ENCODE measurements at places on chromosomes 6 and 20. TPM values are rescaled to one million over a fixed set of nuclear protein-coding genes. Genes with fewer than 3 reads are reported as not detected.
A peak's percentile ranks its signal among the peaks of the same experiment; 100 is the strongest.

DNA sequence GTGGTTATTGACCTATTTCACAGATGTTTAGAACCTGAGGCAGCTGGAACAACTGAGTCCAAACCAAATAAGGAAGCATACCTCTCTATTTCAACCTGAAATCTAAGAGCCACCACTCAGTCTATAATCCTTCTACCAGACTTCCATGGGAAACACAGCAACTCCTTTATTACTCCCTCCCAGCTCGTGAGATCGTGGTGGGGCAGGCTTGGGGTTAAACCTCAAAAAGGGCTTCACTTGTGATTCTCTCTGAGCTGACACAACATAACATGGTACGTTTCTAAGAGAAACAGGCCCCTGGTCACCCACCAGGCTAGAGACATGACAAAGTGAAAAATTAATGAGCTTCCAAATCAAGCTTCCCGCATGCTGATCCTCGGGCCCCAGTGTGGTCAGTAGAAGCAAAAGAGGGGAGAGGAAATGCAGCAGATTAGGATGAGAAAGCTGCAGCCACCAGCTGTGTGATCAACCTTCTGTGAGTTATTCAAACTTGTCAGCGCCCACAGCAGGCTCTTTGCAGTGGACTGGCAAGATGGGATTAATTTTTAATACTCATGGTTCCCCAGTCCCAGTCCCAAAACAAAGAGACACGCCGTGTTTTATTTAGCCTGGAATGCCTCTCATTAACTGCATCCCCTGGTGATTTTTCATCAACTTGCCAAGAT, 9.3 kb downstream of the PKHD1 start:
- no peak for DNase-seq

GRCh38 chr6:41647061-41647511, 8.8 kb downstream of the MDFI start:
- DNase-seq = no peak

DNA sequence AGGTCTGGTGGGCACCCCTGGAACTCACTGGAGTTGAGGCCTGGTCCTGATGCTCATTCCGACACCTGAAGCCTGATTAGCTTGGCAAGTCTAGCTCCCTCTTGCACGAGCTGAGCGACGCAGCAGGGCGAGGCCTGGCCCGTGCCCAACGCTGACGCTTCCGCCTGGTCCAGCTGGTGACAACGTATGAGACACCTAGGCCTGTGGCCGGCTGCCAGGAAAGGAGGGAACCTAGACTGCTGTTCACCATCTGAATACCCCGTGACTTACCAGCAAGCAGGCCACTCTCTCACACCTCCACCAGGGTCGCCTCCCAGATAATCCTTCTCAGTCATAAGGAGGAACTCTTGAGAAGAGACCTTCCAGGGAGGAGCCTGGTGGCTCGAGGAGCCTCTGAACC, 24.5 kb downstream of the YTHDF1 start:
- DNase-seq = no peak

The PLEKHG1 gene
- 26.3 TPM for total RNA-seq

The RCAN2 gene
- not detected for total RNA-seq

DNA sequence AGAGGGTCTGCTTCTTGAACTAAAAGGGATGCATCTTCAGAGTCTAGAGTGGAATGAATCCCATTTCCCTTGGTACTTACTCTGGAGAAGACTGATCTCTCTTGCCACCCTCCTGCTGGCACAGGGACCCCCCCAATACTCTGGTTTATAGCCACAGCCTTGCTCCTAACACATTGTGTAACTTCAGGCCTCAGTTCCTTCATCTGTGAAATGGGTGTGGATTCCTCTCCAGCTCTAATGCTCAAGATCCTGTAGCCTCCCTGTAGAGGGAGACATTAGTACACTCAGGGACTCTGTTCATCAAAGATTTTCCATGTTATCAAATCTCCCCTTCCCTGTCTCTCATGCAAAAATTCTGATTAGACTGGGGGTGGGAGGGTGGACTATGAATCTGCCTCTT, 315.7 kb upstream of the MOCS1 start:
- no peak for DNase-seq

GRCh38 chr6:123380257-123380656, 256.5 kb downstream of the TRDN start:
- peak; percentile 6 for DNase-seq

The PHACTR1 gene
- total RNA-seq = 15.4 TPM

- no peak for DNase-seq
These were observed 114.7 kb downstream of the TNFAIP3 start for GRCh38 chr6:137981758-137982157.

DNA sequence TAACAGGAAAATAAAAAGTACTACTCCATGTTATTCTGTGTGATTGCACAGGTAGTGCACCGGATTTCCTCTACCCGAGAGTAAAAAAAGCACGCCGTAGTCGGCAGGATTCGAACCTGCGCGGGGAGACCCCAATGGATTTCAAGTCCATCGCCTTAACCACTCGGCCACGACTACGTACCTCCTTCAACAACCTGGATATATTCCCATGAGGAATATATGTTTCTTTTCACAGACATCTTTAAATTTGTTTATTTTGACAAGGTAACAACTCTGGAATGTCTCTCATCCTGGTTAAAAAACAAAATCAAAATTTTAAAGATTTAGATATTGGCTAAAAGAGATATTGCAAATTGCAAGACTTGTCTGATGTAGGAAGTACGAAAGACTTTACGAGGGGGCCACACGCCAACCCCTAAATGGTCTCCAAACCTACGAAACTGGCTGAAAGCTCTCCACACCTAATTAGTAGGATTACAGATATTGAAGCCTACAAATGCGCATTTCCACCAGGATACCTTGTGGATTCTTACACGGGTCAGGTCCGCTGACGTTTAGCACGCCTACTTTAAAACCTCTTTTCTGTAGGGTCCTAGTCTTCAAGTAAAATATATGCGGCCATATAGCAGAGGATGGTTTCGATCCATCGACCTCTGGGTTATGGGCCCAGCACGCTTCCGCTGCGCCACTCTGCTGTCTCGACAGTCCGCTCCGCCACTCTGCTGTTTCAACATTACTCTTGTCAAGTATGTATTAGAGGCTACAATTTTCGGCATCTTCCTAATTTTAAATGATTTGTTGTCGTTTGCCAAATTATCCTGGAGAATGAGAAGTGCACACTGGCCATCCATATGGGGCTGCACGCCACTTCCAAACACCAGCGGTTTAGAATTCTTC, 52.2 kb upstream of the BTN3A2 start:
- DNase-seq = peak; percentile 80

DNA sequence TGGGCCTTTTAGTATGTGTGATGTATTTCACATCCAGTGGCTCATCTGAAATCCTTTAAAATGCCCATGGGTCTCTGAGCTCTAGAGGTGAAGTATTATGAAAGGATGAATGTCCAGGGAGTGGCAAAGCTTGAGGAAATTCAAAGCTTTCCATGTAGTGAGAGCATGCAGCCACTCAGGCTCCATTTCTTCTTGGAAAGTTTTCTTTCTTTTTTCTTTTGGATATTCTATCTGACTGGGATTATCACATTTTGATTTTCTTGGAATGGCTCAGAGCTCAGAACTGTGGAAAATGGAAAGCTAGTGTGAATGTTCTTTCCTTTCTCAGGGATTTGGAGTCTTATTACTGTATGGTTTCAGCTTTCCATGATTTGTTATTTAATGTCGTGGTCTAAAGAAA, 397.4 kb downstream of the CD109 start:
- no peak for DNase-seq

DNA sequence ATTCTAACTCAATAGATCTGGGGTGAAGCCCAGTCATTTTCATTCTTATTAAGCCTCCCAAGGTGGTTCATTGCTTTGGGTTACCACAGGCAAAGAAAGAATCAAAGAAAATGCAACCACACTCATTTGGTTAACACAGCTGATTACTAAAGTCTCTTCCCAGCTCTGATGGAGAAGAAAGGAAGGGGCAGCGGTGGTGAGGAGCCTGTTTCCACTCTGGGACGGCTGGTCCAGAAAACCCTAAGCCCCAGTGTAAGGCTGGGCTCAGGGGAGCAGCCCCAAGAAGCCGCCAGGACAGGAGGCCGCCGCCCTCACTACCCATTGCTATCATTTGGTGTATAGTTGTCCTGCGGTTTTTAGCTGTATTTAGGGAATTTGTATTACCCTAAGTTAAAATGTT, 226.9 kb downstream of the CD83 start:
- DNase-seq = no peak

- no peak for DNase-seq
These were observed 12.0 kb downstream of the RTN4IP1 start for GRCh38 chr6:106617302-106617701.

DNA sequence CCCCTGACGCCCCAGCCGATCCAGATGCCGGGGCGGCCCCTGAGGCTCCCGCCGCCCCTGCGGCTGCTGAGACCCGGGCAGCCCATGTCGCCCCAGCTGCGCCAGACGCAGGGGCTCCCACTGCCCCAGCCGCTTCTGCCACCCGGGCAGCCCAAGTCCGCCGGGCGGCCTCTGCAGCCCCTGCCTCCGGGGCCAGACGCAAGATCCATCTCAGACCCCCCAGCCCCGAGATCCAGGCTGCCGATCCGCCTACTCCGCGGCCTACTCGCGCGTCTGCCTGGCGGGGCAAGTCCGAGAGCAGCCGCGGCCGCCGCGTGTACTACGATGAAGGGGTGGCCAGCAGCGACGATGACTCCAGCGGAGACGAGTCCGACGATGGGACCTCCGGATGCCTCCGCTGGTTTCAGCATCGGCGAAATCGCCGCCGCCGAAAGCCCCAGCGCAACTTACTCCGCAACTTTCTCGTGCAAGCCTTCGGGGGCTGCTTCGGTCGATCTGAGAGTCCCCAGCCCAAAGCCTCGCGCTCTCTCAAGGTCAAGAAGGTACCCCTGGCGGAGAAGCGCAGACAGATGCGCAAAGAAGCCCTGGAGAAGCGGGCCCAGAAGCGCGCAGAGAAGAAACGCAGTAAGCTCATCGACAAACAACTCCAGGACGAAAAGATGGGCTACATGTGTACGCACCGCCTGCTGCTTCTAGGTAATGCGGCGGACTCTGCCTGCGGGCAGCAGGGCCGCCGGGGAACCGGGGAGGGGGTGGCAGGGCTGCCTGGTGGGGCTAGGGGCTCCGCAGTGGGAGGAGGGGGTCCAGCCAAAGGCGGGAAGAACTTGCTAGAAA, 2.3 kb downstream of the GNAS start:
- no peak for DNase-seq

GRCh38 chr6:41747256-41748101, at the start of gene PGC:
Gene PGC, minus strand, starts transcription at chr6:41747397. Its CDS starts 63 bp downstream, at chr6:41747334.
- DNase-seq = no peak

DNA sequence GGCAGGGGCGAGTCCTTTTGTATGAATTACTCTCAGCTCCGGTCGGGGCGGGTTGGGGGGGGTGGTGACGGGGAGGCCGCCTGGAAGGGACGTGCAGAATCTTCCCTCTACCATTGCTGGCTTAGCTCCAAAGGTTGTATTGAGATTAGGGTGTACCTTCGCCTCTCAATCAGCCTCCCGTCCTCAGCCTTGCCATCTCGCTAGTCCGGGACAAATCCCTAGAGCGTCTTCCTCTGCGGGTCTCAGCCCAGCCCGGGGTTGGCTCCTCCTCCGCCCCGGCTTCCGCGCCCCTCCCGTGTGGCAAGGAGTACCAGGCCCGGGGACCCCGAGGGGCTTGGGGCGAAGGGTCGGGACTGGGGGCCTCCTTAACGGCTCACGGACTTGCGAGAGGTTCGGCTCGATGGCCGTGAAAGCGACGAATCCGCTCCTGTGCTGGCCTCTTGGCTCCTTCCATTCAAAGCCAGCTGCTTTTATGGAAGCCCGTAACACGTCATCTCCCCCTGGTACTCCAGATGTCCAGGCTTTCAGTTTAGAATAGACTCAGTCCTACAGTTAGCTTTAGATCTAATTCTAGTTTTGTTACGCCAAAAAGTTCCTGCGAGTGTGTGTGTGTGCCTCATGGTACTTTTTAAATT, 636 bp upstream of the EEF1A1 start:
- no peak for DNase-seq

DNA sequence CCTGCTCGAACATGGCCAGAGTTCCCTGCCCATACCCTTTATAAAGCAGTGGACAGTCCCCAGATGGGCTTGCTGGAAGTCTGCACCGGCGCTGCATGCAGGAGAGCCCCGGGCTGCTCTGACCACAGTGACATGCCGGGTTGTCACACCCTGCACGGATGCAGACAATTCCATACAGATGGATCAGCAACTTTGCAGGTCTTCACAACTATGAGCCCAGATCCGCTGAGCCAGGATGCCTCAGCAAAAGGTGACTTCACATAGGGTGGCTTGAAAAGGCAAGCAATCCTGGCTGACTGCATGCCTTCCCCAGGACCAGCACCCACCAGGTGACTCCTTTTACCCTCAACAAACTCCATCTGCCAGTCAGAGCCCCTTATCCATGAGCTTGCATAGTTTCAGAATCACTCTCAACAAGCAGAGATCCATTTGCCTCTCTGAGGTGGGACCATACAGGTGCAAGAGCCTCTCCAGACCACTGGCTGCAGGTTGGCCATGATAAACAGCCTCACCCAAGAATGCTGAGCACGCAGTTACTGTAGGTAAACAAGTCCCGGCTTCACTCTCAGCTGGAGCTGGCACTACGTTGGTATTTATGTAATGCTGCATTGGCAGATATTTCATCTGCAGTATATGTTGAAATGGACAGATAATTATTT, 183.0 kb upstream of the QKI start:
- no peak for DNase-seq

- DNase-seq = peak; percentile 54
These were observed 59.8 kb downstream of the IGF2R start for GRCh38 chr6:160028487-160029275.

The FOXA2 gene
- not detected for total RNA-seq

DNA sequence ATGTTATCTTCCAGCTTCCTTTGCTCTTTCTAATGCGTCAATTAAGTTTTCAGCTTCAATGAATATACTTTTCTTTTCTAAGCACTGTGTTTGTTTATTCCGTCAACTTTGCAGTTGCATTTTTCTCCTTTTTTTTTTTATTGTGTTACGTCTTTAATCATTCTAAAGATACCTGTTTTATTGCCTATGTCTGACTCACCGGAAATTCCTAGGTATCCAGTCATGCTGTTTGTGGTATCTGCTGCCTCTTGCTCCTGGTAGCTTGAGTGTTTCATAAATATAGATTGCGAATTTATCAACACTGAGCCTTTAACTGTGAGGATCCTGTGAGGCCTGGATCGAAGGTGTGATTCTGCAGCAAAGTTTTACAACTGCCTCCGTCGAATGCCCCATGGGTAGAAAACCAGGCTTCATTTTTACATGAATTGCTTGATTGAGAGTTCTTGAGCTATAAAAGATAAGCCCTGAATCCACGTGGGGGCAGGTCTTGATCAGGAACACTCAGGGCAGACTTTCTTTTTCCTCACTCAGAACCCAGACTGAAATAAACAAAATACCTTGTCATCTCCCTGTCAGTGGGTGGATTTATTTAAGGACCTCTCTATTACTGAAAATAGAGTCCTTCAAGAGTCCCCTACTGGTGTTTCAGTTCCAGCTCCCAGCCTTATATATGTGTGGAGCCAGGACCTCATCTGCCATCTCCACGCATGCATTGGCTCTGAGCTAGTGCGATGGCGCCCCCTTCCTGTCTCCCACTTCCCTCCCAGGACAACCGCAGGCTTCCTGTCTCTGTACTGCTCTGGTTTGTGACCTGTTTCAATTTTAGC, 60.1 kb upstream of the LRRC1 start:
- DNase-seq = peak; percentile 8

The PGBD1 gene
- total RNA-seq = 1.9 TPM

- DNase-seq = no peak
These were observed 28.6 kb downstream of the PSMG4 start for GRCh38 chr6:3287308-3287707.

The ADGRF1 gene
- total RNA-seq = not detected

- no peak for DNase-seq
These were observed 50.0 kb upstream of the ADIG start for GRCh38 chr20:38531021-38531420.

- peak; percentile 5 for DNase-seq
These were observed 77.5 kb downstream of the GINS1 start for GRCh38 chr20:25484911-25485511.

- no peak for DNase-seq
These were observed 398.3 kb downstream of the C6orf118 start for GRCh38 chr6:164911151-164911550.
